ENCODE measurements at places on chromosomes 11 and 22.

GRCh38 chr11:2138068-2138430 is 1.1 kb downstream of the IGF2 start:
- no peak for DNase-seq

- DNase-seq: peak; percentile 96
Measured at GRCh38 chr11:111878849-111879636, at the start of the genes CFAP68 and FDXACB1. Gene CFAP68, plus strand, starts transcription at chr11:111879541. Its CDS starts 20 bp downstream, at chr11:111879561. Gene FDXACB1, minus strand, starts transcription at chr11:111879165. Its CDS starts 33 bp downstream, at chr11:111879132.

DNA sequence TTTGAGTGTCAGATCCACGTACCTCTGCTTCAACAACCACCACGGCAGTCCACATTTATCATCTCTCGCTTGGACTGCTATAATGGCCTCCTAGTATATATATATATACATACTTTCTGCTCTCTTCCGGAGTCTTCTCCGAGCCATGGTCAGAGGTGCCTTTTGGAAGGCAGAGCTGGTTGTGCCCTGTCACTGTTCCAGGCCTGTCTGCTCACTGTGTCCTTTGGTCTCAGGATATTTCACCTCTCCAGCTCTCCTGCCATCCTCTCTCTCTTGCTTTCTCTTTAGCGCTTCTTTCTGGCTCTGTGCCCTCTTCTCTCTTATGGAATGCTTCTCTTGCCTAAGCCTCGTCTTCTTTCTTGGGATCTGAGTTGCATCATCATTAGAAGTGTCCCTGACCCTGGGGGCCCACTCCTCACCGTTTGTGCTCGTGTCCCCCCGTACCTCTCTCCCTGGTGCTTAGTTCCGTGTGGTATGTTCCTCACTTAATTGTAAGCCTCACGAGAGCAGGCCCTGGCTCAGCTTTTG is 86.1 kb upstream of the RASSF10 start:
- DNase-seq: no peak

DNA sequence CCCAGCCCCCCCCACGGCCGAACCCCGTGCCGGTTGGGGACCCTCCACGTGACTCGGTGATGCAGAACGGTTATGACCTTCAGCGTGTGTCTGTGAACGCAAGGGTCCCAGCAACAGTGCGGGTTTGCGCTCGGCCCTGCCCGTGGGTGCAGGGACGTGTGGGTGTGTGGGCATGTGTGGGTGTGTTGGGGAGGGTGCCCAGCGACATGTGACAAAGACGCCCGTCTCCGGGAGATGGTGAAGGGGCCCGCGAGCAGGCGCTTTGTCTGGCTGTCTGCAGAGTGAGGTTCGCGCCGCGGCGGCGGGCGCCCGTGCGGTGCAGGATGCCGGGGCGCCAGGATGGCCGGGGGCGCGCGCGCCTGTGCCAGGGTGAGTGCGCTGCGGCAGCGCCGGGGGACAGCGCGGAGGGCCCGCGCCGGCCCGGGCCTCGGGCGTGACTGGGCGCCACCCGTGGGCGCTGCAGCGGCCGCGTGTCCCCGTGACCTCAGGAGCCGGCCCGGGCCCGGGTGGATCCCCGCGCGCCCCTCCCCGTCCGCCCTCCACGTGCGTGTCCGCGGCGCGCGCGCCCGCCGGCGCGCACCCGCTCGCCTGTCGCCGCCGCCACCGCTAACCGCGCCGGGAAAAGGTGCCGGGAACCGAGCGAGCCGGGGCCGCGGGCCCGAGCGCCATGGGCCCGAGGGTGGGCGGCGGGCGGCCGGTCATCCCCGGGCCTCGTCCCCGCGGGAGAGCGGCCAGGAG is at the start of gene LRFN4:
TSS of gene LRFN4 (plus strand) at position 569 of the 738 bp plus-strand sequence. CDS start 681 bp downstream, outside the sequence.
- peak; percentile 81 for DNase-seq

All from GM03348 (cell line).